ENCODE measurements at places on chromosomes 6 and 20. TPM values are rescaled to one million over a fixed set of nuclear protein-coding genes. Genes with fewer than 3 reads are reported as not detected.

GRCh38 chr6:15575357-15576033 lies 87.3 kb downstream of the DTNBP1 start:
- DNase-seq, result no peak

DNA sequence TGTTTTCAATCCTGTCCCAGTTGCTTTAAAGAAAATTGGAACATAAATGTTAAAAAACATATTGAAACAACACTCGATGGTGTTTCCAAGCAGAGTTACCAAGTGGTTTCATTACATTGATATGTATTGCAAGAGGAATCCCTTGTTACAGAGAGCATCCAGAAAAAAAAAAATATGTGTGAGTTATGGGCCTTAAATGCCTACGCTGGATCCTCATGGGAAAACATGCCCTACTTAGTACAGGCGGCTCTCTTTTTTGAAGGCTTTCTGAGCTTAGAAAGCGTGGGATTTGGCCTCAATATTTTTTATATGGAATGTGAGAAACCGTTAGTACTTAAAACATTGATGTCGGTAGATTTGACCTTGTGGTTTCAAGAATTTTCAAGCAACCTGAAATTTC lies 26.1 kb downstream of the BTBD3 start:
- no peak for DNase-seq

GRCh38 chr6:3756546-3756945 lies 5.0 kb upstream of the PXDC1 start:
- no peak for DNase-seq

DNA sequence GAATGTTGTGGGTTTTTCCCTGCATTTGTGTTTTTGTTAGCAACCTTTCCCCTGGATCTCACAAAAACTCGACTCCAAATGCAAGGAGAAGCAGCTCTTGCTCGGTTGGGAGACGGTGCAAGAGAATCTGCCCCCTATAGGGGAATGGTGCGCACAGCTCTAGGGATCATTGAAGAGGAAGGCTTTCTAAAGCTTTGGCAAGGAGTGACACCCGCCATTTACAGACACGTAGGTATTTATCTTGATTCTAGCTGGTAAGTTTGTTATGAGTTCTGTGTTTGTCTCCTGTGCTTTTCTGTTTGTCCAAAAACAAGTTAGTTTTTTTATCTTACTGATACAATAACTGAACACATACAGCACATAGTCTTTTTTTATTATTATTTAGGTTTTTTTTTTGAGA lies 3.0 kb downstream of the SLC25A27 start:
- no peak for DNase-seq

- no peak for DNase-seq
Observed at GRCh38 chr20:11734431-11734830, 183.3 kb upstream of the BTBD3 start.

- no peak for DNase-seq
Observed at GRCh38 chr20:38815446-38815845, 9.9 kb downstream of the PPP1R16B start.

- no peak for DNase-seq
Observed at GRCh38 chr6:79797912-79798311, 149.4 kb downstream of the ELOVL4 start.

DNA sequence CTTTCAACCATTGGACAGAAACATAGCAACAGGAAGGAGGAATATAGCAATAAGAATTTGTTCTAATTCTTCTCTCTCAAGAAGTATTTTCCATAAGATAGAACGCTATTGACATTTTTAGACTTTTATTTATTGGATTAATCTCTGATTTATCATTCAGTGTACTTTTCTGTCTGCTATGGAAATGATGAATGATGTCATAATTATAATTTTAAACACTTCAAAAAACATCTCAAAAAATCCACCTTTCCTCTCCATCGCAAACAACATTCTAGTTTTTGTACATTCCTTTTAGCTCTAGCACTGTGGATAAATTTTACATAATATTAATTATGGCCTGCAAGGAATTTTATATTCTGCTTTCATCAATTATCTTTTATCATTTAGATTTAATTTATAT lies 643.2 kb downstream of the DHX35 start:
- no peak for DNase-seq

GRCh38 chr6:169158691-169159090 lies 95.0 kb downstream of the THBS2 start:
- DNase-seq, result no peak

- no peak for DNase-seq
Observed at GRCh38 chr6:6006006-6006427, 708 bp downstream of the NRN1 start.

- DNase-seq, result no peak
Observed at GRCh38 chr20:44020406-44021148, 105.9 kb downstream of the TOX2 start.

- no peak for DNase-seq
Observed at GRCh38 chr6:110527516-110527915, 51.1 kb upstream of the SLC22A16 start.

- DNase-seq, result no peak
Observed at GRCh38 chr20:9025643-9026042, 43.2 kb upstream of the PLCB4 start.

GRCh38 chr6:2730353-2731107 lies 20.2 kb downstream of the MYLK4 start:
- no peak for DNase-seq

- no peak for DNase-seq
Observed at GRCh38 chr20:54479138-54479906, 3.9 kb downstream of the DOK5 start.

FBXO9 gene
- total RNA-seq, result 82.4 TPM

C6orf15 gene
- total RNA-seq, result not detected
